CD4-positive, alpha-beta T cell (primary cell): ENCODE measurements at places on chromosomes 6 and 20. TPM values are rescaled to one million over a fixed set of nuclear protein-coding genes. Genes with fewer than 3 reads are reported as not detected.

The CTAGE9 gene
- total RNA-seq: not detected

The PPP1R3G gene
- not detected for total RNA-seq

DNA sequence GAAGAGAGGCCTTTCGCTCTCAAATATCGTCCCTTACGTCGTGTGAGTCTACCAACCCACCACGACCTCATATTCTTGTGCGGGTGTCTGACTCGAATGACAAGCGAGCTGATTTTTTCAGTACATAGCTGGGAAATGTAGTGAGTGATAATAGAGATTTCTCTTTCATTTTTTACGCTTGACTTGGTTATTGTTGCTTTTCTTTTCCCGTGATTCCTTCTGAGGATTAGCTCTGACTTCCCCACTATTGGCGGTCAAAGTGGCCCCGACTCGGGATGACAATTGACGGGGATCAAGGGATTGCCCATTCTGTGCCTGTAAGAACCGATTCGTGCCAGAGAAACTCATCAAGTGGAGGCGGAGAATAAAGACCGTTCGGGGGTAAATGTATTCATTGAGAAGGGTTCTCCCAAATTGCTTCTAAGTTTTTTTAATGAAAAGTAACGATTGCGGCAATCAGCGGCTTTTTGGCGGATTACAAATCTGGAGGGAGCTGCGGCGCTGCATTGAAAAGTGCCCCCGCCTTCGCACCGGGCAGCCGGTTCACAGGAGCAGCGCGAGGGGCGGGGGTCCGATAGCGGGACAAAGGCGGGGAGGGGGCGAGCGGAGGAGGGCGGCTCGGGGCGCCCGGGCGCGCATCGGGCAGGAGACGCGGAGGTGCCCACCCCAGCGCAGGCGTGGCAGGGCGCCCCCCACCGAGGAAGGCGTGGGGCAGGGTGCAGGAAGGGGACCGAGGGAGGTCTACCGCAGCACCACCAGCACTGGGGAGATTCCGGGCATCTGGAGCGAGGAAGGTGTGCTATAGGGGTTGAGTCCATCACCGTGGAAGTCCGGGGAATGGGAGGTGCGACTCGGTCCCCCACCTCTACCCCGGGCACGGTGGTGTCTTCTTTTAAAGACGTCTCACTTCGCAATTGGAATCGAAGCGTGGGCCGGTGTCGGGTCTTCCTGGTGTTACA lies 44.5 kb upstream of the OSTM1 start:
- DNase-seq: no peak

DNA sequence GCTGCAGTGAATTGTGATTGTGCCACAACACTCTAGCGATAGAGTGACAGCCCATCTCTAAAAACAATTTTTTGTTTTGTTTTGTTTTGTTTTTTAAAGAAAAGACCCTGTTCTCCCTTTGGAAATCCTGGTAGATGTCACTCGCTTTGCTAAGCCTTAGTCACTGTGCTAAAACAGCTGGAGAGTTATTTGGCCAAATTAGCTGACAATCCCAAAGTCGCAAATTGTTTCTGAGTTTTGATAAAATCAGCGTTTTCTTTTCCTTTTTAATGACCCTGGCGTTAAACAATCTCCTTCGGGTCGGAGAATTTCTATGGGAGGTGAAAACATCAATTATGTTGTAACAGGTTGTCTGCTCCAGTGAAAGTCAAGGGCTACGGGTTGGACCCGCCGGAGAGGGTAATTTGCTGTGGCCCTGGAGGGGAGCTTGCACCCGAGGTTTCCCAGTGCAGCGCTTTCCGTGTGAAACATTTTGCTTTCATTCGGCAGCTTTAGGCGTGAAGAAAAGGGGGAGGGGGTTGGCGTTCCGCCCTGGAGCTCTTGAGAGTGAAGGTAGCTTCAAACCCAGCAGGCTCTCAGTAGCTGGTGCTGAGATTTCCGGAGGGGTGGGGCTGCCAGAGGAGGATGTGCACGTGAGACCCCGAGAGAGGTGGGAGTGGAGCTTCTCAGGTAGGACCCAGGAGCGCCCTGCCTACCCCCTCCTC lies 296.6 kb downstream of the PHACTR1 start:
- DNase-seq: no peak

GRCh38 chr6:157096522-157096921 lies 226.8 kb downstream of the TMEM242 start:
- DNase-seq: no peak

DNA sequence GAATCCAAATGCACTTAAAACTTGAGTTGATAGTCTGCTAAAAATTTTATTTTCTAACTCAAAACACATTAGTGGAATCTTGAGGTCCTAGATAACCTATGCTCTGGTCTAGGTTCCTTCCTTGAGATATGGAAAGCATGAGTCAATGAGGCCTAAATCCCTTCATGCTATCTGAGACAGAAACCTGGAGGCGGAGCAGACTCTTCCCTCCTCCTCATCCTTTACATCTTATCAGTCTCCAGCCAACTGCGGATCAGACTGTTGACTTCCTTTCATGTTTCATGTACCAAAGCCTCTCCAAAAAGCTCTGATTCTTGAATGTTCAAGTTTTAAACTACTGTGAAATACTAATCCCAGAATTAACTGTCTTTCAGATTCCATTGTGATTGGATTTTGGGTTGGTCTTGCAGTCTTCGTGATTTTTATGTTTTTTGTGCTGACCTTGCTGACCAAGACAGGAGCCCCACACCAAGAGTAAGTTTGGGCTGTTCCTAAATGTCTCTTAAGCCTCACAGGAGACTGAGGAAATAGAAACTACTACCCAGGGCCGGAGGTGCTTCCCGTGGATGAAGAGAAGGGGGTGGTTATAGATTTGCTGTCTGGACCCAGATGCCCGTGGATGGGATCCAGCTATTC lies 29.1 kb downstream of the MRAP2 start:
- DNase-seq: no peak
